ENCODE measurements at places on chromosomes 12 and 14.
A peak's percentile ranks its signal among the peaks of the same experiment; 100 is the strongest.

GRCh38 chr14:30648471-30648870 is 26.4 kb downstream of the SCFD1 start:
- DNase-seq = no peak

GRCh38 chr14:86796221-86797074 is 1196.5 kb downstream of the GALC start:
- DNase-seq = peak; percentile 69

GRCh38 chr14:104099096-104100041 is 13.9 kb downstream of the ASPG start:
- DNase-seq = no peak

GRCh38 chr12:15151161-15152091 is 69.8 kb downstream of the RERG start:
- peak; percentile 5 for DNase-seq

GRCh38 chr12:31950088-31950487 is 9.1 kb upstream of the RESF1 start:
- DNase-seq = no peak

DNA sequence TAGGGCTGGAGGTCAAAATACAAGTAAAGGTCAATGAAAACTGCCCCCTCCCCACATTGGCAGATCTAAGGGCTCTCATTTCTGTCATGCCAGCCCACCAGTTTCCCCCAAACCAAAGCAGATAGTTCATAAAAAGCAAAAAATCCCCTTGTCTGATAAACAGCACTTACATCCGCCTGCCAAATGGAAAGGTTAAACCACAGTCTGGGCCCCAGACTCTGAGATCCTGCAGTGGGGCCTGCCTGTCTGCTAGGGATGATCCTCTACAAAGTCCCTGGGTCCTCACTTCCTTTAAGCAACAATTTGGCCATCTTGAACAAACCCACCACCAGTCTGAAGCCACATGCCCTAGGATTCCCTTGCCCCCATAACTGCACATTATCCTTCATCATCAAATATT is 9.7 kb upstream of the RPS26 start:
- no peak for DNase-seq

DNA sequence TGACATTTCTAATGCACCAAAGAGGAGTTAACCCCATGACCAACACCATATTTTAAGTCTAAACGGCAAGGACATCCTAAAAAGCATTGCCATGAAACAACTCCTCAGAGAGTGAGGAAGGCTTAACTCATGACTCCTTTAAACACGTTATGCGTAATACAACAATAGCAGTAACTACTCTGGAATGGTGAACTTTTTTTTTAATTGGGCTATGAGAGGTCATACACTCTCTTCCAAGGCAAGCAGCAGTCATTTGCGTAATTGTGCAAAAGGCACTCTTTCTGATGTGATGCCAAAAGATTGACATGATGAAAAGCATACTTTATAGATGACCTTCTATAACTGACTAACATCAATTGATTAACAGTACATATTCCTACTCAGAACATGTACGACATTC is 39.4 kb downstream of the RHOJ start:
- DNase-seq = no peak

GRCh38 chr12:96766232-96766631 is 140.8 kb upstream of the NEDD1 start:
- DNase-seq = peak; percentile 1

- DNase-seq = no peak
Measured at GRCh38 chr12:69627501-69627900, 16.8 kb upstream of the LRRC10 start.

DNA sequence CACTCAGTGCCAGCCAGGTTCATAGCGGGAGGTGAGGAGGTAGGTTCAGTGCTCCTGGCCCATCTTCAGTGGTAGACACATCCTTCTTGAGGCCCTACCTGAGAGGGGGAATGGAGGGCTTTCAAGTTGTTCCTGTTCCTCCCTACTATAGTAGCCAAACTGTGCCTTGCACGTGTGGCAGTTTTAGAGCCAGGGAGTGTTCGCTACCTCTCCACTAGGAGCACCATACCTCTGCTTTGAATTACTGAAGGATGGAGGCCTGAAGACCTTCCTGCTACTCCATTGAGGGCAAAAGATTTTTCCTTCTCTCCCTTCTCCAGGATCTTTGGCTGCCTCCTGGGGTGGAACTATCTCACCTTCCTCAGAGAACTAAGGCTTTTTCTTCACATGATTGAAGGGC is 5.9 kb upstream of the ALG10 start:
- DNase-seq = no peak

- no peak for DNase-seq
Measured at GRCh38 chr12:25424211-25424731, 128.8 kb downstream of the LMNTD1 start.

DNA sequence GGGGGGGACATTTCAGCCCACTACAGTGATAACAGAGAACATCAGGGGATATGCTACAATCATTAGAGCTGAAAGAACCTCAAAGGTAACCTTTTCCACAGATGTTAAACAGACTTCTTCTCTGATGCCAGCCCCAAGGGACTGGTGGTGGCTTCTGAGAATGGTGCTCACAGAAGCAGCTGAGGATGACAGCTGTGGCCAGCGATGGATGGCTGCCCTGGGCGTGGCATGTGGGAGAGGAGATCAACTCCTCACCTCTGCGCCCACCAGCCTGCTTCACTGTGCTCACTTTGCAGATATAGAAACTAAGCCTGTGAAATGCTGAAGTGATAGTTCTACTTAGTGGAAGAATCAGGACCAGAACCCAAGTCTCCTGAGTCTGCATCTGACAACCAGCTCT is 33.0 kb downstream of the FOXN3 start:
- no peak for DNase-seq

- no peak for DNase-seq
Measured at GRCh38 chr12:7638064-7638759, 27.5 kb downstream of the APOBEC1 start.

DNA sequence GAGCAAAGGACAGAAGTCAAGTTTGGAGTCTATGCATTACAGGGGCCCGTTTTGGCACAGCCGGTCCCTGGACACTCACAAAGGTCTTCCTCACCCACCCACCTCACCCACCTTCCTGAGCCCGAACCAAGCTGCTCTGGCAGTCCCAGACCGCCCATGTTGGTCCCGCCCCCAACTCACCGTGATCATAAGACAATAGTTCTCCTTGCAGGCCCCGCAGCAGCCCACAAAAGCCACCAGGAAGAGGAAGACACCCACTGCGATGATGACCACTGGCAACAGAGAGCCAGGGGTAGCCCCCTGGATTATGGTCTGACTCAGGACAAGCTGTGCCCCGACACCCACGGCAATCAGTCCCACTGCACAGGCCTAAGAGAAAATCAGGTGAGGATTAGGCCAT is 1.8 kb downstream of the CD63 start:
- DNase-seq = no peak

DNA sequence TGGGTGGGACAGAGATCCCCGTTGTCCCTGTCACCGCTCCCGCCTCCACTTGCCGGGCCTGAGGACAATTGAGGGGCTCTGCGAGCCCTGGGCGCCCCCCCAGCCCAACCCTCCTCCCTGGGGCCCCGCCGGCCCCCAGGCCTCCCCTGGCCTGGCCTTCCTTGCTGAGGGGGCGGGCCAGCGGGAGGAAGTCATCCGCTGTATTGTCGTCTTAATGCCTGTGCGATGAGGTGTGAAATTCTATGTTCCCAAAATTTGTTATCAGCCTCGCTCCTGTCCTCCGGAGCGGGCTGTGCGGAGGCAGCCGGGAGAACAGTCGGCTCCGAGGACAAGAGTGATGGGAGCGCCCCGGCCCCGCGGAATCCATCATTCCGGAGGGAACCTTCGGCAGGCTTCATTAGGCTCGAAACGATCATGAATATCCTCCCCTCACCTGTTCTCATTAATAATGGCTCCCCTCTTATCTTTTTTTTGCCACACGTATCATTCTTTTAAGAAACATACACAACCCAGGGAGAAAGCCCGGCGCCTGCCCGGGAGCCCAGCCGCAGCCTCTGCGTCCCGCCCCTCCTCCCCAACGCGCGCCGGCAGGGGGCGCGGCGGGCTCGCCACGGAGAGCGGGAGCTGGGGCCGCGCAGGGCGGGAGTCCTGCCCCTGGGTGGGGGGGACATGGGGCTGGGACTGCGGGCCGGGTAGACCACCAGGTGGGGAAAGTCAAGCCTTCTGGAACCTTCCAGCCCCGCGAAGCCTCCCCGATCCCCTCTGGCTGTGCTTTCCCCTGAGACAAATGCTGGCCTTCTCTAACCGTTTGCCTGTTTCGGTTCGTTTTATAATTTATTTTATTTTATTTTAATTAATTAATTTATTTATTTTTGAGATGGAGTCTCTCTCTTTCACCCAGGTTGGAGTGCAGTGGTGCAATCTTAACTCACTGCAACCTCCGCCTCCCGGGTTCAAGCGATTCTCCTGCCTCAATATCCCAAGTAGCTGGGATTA is 17.1 kb upstream of the DLK1 start:
- DNase-seq = no peak

GRCh38 chr14:64612971-64613666 is 63.4 kb downstream of the PPP1R36 start:
- DNase-seq = no peak

- DNase-seq = no peak
Measured at GRCh38 chr12:1644534-1645438, 15.8 kb downstream of the WNT5B start.

DNA sequence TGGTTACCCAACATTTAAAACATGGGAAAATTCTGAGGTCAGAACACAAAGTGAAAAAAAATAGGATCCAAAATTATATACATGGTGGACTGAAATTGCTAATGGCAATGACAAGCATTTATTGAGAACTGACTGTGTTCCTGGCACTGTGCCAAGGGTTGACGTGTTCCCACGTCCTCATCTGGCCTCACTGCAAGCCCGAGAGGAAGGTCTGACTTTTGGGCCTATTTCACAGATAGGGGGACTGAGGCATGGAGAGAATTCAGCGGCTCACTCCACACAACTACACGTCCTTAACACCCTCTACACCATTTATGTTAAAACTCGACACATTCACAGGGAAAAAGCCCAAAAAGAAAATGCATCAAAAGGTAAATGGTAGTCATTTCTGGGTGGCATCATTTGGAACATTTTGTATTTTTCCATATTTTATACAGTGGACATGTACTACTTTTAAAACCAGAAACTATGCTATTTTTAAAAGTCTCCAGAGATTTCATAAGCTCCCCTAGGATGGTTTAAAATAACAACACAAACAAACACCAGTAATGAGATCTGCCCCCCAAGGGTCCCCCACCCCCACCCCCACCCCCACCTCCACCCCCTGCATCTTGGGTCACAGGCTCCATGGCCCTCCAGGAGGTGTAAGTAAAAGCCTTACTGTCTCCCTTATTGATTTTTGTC is 27.7 kb downstream of the CLMN start:
- no peak for DNase-seq

- DNase-seq = no peak
Measured at GRCh38 chr12:9700606-9700956, 31.1 kb downstream of the CLEC2D start.

GRCh38 chr14:49497725-49498348 is 88.3 kb downstream of the RPS29 start:
- DNase-seq = peak; percentile 70

- DNase-seq = no peak
Measured at GRCh38 chr14:66140213-66140918, 345.8 kb upstream of the CCDC196 start.

DNA sequence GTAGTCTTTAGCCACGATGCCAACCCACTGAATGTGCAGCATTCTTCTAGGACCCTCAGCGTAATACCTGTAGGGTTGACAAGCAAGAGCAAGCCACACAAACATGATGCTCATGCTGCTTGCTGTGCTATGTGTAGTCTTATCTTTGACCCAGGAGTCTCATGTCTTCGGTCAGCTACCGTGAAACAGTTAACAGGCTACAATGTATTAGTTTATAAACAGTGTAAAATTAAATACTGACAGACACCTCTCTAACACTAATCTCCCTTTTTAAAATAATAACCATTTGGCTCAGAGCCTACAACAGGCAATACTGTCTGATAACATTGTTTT is 1.9 kb downstream of the EAPP start:
- no peak for DNase-seq

DNA sequence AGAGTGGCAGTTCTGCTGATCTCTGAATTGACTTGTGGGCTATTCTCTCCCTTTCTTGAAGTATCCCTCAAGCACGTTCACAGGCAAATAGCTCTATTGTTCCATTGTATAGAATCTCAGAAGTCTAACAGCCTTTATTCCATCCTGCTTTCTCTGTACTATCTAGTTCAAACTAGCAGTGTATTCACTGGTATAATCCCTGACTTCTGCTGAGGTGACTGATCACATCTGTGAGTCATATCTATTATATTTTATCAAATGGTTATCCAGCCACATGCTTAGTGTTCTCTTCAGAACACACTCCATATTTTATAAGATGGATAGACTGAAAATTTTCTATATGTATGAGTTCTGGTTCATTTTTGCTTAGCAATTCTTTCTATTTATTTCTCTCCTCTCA is 866.1 kb downstream of the C12orf50 start:
- no peak for DNase-seq

DNA sequence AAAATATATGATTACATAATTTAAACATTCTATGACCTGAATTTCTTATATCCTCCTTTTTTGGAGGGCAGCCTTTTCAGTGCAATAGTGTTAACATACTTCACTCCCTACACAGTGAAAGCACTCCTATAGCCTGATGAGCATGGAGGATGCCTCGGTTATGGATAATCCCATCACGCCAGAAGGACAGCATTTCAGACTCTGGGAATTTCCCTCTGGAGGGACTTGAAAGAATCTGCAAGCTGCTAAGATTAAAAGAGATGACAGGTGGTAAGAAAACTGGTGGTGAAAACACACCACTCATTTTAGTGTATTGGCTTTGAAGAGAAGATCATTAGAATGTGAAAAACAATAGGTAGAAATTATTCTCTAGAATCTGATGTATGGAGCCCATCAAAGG is 99.3 kb upstream of the LMNTD1 start:
- no peak for DNase-seq

DNA sequence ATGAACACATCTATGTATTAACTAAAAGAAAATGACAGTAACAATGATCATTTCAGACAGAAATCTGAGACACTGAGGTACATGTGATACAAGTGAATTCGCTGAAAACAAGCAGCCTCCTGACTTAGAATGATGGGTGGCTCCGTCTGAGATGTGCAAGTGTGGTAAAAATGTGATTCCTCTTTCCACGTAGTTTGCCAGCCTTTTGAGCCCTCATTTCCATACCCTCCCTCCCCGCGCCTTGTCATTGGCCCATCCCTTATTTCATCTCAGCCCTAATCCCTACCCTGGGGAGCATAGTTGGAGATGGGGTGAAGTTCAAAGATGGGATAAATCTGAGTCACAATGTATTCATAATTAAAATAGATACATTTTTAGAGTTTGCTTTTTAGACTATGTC is 107.8 kb downstream of the BMP4 start:
- no peak for DNase-seq

Measured in HepG2 (cell line).